ENCODE measurements at places on chromosomes 12 and 14.

- DNase-seq: no peak
Measured at GRCh38 chr12:109087250-109087649, 6.0 kb downstream of the ALKBH2 start.

DNA sequence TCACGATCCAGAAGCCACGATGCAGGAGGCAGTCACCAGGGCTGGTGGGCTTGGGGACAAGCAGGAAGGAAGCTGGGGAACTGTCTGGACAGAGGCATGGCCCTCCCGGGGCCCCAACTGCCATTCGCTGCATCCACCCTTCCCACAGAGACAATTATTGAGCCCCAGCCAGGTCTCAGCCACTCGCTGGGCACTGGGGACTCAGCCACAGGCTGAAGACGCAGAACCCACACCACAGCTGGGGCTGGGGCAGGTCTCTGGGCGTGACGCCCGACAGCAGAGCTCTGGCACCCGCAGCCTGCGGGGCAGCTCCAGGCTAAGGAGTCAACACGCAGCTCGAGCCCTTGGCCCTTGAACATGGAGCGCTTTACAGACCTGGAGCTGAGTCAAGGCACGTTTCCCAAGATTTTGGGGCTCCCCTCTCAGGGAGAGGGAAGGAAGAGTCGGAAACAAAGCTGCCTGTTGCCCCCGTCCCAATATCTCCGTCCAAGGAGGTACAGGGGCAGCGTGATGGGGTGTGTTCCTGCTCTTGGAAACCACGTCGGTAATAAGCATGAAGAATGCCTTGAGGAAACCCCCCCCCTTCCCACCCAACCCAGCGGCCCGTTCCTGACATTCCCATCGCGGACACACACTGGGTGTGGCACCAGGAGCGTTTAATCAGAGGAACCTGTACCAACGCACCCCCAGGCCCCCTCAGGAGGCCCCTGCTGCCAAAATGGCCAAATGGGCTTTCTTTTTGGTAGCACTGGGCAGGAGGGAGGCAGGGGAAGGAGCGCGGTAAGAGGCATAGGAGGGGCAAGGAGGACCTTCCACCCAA lies 6.7 kb downstream of the RIMBP2 start:
- DNase-seq: no peak

GRCh38 chr12:83538361-83538965 lies 851.8 kb downstream of the TMTC2 start:
- no peak for DNase-seq

DNA sequence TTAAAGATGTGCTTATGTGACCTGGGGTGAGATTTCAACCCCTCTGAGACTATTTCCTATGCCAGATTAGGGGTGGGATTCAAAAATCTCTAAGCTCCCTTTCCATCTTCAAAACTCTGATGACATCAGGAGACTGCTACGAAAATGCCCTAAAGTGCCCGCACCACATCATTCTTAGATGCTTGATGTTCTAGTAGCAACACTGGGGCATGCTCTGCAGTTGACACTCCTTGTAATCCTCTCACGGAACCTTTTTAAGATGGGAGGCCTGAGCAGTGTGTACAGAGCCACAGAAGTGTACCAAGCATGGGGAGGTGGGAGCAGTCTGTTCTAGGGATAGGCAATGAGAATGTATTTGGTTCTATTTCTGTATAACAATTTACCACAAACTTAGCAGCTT lies 12.2 kb downstream of the FOS start:
- no peak for DNase-seq

- no peak for DNase-seq
Measured at GRCh38 chr14:22381408-22381760, 207.6 kb downstream of the DAD1 start.

DNA sequence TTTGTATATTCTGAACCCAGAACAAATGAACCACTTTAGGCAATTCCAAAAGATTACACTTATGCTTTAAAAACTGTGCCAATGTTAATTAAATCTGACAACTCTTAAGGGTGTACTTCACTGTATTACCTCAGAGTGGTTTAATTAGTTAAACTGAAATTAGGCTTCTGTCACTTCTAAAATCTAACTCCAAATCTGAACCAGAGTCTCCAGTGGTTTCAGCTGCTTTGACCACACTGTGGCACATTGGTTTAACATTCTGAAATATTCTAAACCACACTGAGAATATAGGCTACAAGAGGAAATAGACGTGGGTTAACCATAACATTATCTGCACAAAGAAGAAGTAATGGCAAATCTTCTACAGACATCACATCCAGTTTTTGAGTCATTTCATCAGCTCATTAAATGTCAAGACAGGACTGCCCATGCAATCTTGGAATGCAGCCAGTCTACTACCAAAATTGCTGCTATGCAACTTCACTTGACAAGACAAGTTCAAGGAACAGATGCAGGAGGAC lies 94.8 kb downstream of the LRP6 start:
- DNase-seq: peak; percentile 48

- no peak for DNase-seq
Measured at GRCh38 chr14:71550367-71550766, 381.9 kb upstream of the RGS6 start.

DNA sequence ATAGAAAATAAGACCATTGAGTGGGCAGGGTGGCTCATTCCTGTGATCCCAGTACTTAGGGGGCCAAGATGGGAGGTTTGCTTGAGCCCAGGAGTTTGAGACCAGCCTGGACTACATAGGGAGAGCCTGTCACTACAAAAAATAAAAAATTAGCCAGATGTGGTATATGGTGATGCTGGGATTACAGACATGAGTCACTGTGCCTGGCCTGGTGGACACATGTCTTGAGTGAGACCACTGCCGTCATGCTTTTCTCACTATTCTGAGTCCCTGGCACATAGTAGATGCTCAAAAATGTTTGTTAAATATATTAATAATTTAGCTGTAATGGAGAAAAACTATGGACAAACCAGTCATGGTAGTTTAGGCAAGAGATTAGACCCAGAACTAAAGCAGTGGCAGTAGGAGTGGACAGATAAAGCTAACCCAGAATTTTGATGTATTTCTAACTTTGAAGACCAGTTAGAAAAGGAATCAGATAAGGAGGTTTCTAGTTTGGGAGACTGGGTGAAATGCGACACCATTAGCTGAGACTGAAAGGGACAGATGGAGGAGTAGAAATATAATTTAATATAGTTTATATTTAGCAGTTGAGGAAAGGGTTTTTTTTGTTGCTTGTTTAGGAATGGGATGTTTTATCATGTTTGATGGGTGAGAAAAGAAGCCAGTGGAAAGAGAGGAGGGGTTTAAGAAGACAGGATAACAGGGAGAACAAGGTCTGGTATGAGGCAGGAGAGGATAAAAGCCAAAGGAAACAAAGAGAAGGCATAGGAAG lies 7.4 kb upstream of the PTGES3 start:
- DNase-seq: no peak

DNA sequence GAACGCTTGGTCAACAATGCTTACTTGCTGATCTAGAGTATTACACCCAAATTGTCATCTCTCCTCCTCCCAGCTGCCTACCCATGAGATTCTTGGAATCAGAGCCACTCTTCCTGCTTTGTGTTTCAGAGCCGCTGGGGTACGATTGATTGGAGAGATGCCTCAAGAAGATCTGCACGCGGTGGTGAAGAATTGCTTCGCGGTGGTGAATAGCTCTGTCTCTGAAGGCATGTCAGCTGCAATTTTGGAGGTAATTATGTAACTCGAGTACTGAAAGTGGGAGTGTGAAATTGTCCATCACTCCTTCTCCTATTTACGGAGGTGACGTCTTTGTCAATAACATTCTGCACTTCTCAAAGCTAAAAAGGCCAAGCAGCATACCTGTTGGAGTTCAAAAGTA lies 93.9 kb downstream of the GLT1D1 start:
- no peak for DNase-seq

- peak; percentile 35 for DNase-seq
Measured at GRCh38 chr12:66352197-66352596, 49.9 kb downstream of the HELB start.

DNA sequence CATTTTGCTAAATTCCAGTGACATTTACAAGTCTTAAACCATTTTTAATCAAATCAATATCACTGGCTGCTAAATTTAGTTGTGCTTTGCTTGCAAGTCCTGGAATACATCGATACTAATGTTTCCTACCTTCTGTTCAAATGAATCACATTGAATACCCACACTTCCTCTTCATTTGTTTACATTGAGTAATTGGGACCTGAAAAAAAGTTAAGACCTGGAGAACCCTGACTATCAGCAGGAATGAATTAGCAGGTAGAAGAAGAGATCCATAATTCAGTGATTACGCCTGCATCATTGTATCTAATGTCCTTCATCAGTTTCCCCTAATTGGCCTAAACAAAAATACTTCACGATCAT lies 369.3 kb downstream of the ETNK1 start:
- DNase-seq: no peak

DNA sequence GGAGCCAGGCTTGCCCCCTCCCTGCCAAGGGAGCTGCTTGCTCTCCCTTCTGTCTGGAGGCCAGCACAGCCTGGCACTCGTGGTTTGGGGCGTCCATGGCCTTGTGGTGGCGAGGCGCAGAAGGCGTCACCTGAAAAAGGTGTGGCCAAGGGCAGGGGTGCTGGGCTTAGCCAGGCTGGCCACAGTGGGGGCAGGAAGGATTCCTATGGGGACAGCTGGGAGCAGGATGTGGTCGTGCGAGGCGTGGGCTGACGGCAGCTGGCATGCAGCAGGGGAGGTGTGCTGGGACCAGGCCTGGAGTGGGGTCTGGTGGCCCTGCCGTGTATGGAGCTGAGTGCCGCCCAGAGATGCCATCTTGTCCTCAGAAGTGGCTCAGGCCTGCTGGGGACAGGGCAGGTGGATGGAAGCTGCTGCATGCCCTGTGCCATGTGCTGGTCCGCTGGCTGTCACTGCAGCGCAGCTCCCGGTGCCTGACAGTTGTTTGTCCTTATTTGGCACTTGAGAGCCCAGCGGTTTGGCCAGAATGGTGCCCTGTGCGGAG lies 30.0 kb downstream of the SH2B3 start:
- no peak for DNase-seq

DNA sequence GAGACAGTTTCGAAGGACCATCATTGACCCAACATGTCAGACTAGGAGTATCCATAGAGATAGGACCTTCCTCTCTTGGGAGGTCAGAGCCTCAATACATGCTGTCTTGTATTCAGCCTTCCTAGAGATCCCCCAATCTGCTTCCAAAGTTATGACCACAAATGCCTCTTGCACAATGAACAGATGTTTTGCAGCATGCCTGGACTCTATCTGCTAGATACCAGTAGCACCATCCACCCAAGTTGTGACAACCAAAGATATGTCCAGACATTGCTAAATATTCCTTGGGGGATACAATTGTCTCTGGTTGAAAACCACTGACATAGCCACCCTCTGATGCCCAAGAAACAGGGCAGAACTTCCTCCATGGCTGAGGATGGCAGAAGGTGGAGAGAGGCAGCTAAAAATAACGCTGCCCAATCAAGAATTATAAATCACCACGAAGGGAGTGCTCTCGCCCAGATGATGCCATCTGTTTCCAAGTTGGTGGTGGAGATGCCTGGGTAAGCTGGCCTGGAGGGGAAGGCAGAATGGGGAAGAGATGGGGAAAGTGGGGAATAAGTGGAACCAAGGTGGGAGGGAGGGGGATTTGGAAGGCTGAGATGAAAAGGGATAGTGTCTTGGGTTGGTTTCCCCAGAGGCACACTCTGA lies 42.9 kb upstream of the NOS1 start:
- DNase-seq: no peak

GRCh38 chr14:68394764-68395143 lies 398.1 kb downstream of the ZFP36L1 start:
- DNase-seq: no peak

DNA sequence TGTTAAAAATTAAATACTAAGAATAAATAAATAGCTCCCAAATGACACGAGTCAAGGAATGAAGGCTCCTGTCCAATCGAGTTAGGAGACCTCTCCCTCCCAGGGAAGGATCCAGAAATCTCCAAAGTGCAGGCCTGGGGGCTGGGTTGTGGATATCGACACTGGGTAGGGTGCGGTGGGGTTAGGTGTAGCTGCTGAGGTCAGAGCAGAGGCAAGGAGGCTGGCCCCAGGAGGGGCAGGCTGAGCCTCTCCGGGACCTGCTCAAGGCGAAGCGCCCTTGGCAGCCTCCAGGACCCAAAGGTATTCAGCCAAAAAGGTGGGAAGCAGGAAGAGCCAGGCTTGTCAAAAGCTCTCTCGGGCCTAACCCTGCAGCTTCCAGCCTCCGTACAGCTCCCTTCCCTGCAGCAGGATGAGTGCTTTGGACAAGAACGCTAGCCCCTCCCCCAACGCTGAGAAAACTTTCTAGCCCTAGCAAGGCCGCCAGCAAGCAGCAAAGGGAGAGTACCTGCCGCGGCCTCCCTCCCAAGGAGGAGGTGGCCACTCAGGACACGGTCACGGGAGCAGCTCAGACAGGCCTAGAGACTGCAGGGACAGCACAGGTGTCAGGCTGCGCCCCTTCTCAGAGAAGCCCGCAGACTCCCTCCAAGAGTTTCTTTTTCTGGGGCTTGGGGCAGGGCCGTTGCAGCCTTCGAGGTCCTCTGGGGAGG lies 3.7 kb upstream of the PNMA1 start:
- peak; percentile 51 for DNase-seq
